Activated CD4-positive, alpha-beta T cell treated with anti-CD3 and anti-CD28 coated beads, Interleukin-2, amount 10 ng/mL, durations not matched to agents 7 days and 5 days (primary cell): ENCODE measurements at places on chromosomes 6 and 20. TPM values are rescaled to one million over a fixed set of nuclear protein-coding genes. Genes with fewer than 3 reads are reported as not detected.
A peak's percentile ranks its signal among the peaks of the same experiment; 100 is the strongest.

- H3K4me3 ChIP-seq, result peak within 1 kb of the TSS; percentile 47
- H3K4me1 ChIP-seq, result peaks cover 3% of the 10 kb centered on the region
- H3K36me3 ChIP-seq, result peaks cover 2% of the 10 kb centered on the region
These were observed at the start of gene PLCB4 for GRCh38 chr20:9068841-9069663. Gene PLCB4 (plus strand): TSS chr20:9069087. CDS start chr20:9307815, 238,728 bp downstream.

DNA sequence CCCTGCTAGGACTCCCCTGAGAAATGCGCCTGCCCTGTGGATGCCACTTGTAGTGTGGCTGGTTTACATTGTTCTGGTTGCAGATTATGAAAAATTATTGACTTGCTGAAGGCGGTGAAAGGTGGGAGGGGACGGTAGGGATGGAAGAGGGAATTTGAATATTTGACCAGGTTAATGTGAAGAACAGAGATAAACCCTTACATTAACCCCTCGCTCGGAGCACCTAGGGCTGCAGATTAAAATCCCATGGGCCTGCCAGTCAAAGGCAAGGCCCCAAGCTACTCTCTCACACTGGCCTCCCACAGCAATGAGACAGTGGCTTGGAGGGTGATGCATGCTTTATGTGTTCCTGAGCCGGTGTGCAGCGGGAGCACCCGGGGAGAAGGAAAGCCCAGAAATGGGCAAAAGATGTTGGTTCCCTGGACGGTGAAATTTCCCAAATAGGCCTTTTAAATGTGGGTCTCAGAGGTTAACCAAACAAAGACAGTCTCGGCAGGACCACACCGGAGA lies 2.5 kb downstream of the FOXF2 start:
- H3K27me3 ChIP-seq, result peaks cover 79% of the 10 kb centered on the region
- H3K27ac ChIP-seq, result no peak overlapping the region
- DNase-seq, result no peak

GRCh38 chr6:122061855-122062254 lies 337.6 kb upstream of the HSF2 start:
- no peak for DNase-seq
- H3K4me3 ChIP-seq, result no peak overlapping the region
- no peaks in the 10 kb centered on the region for H3K27me3 ChIP-seq
- H3K4me1 ChIP-seq, result no peaks in the 10 kb centered on the region
- H3K36me3 ChIP-seq, result no peaks in the 10 kb centered on the region

GRCh38 chr20:25040438-25040831 lies 17.5 kb downstream of the ACSS1 start:
- no peak for DNase-seq
- peaks cover 5% of the 10 kb centered on the region for H3K36me3 ChIP-seq
- peaks cover 62% of the 10 kb centered on the region for H3K4me1 ChIP-seq
- no peaks in the 10 kb centered on the region for H3K27me3 ChIP-seq
- H3K27ac ChIP-seq, result no peak overlapping the region

DNA sequence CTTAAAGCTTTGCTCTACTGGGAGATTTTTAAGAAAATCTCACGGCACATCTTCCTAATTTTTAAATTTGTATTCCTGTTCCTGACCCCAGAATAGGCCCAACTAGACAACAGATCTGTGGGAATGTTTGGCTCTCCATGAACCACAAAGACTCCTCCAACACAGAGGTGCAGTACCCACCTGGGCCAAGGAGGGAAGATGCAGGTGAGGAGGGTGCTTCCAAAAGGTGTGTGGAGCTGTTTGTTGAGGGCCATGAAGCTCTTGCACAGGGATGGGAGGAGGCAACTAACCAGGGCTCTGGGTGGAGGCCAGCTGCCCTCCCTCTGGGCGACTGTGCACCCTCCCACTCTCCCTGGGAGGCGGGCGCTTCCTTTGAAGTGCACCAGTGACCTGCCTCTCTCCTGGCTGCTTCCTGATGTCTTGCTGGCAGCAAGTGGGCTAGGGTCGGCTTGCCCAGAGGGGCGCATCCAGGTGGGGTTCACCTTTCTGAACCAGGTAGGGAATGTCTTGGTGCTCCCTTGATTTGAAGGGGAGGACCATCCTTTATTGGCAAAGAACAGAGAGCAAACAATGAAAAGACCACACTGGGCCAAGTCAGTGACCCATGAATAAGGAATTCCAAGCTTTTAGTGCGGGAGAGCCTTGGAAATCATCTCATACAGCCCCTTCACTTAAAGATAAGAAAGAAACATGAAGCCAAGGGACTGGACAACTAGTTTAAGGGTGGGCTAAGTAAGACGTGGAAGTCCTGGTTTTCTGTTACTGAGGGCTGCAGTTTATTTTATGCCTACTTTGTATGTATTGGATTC lies 76.0 kb downstream of the ANKRD6 start:
- peaks cover 3% of the 10 kb centered on the region for H3K27me3 ChIP-seq
- H3K36me3 ChIP-seq, result no peaks in the 10 kb centered on the region
- H3K27ac ChIP-seq, result no peak overlapping the region
- H3K4me1 ChIP-seq, result no peaks in the 10 kb centered on the region

DNA sequence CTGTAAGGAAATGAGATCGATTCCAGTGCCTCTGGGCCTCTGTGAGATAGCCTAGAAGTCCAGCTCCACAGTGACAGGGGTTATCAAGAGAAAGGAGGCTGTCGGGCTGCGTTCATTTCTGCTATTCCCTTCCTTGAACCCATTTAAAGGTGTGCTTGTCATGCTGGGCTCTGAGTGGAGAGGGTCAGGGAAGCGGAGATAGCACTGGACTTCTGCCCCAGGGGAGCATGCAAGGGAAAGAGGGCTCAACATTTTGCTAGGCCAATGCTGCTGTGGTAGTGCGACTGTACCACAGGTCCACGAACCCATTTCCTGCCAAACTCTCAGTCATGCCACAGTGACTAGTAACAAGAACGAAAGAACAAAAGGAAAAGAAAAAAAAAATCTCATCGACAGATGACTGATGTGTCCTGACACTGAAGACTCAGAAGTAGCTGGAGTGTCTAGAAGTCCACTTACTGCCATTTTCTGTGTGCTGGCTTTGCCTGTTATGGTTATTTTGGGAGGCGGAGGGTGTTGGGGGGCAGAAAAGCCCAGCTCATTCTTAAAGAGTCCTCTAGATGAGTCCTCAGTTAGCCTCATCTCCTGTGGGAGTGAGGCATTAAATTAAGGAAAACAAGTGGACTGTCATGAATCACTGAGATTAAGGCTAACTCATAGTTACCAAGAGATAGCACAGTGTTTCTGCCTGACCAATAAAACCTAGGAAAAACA lies 8.1 kb downstream of the NEDD9 start:
- H3K4me1 ChIP-seq, result peaks cover 74% of the 10 kb centered on the region
- H3K27ac ChIP-seq, result peak overlapping the region; percentile 93
- peak; percentile 67 for DNase-seq
- H3K36me3 ChIP-seq, result peaks cover 54% of the 10 kb centered on the region
- H3K4me3 ChIP-seq, result peak overlapping the region; percentile 54
- H3K27me3 ChIP-seq, result no peaks in the 10 kb centered on the region

DNA sequence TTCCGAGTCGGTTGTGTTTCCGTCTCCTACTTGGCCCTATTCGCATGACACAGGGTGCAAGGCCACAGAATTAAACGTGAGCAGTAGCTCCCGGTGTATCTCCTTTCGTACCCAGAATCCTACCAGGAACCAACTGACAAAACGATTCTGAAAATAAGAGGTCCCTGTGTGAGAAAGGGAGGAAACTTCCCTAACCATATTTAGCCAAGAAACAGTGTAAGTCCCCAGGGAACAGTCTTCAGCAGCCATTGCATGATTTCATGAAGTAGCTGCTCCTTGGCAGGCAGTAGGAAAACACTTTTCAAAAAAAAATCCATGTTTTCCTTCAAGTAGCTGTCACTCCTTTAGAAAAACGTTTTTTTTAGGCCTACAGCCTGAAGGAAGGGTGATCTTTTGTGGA lies 46.9 kb downstream of the PDE10A start:
- no peak overlapping the region for H3K4me3 ChIP-seq
- no peaks in the 10 kb centered on the region for H3K4me1 ChIP-seq
- H3K27me3 ChIP-seq, result no peaks in the 10 kb centered on the region
- H3K36me3 ChIP-seq, result no peaks in the 10 kb centered on the region
- H3K27ac ChIP-seq, result no peak overlapping the region

- no peaks in the 10 kb centered on the region for H3K36me3 ChIP-seq
- no peak overlapping the region for H3K27ac ChIP-seq
- no peaks in the 10 kb centered on the region for H3K27me3 ChIP-seq
- H3K4me1 ChIP-seq, result no peaks in the 10 kb centered on the region
- H3K4me3 ChIP-seq, result no peak overlapping the region
These were observed 898.0 kb upstream of the EYS start for GRCh38 chr6:66605011-66605410.

- peaks cover 7% of the 10 kb centered on the region for H3K4me1 ChIP-seq
- H3K27me3 ChIP-seq, result no peaks in the 10 kb centered on the region
- H3K27ac ChIP-seq, result no peak overlapping the region
- no peak for DNase-seq
- no peaks in the 10 kb centered on the region for H3K36me3 ChIP-seq
These were observed 37.4 kb downstream of the JAG1 start for GRCh38 chr20:10636326-10636818.

DNA sequence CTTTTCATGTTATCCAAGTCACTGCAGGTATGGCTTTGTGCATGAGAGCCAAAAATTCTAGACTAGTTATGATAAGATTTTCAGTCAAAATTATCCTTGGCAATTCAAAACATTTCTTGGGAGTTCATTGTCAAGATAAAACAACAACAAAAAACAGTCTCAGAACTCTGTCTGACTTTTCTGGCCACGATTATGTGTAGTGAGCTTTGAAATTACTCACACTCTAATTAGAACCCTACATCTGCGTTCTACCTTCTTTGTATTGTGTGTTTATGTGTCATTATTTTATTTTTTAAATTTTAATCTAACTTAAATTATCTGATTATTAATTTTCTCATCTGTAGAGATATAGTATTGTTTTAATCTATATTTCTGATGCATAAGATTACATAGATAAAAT lies 459.2 kb downstream of the FRK start:
- no peaks in the 10 kb centered on the region for H3K27me3 ChIP-seq
- no peaks in the 10 kb centered on the region for H3K36me3 ChIP-seq
- H3K4me1 ChIP-seq, result no peaks in the 10 kb centered on the region

DNA sequence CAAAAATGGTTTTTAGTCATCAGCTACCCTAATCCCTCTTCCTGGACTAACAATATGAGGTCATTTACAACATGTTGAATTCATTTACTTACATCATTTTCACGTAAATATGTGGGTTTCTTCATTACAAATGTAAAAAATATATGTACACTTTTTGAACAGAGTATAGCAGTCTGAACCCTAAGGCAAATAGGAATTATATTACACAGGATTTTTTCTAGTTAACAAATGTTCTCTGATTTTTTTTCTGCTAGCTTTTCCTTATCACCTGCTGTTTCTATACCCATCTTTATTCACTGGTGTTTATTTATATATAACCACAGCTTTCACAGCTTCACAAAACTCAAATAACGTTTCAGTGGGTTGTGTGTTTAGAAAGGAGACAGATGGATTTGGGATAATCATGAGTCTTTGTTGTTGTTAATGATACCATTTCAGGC lies 21.0 kb upstream of the CD2AP start:
- peaks cover 4% of the 10 kb centered on the region for H3K27me3 ChIP-seq
- DNase-seq, result no peak
- H3K4me1 ChIP-seq, result peaks cover 6% of the 10 kb centered on the region
- H3K27ac ChIP-seq, result no peak overlapping the region

- H3K4me3 ChIP-seq, result peak overlapping the region; percentile 30
- peaks cover 81% of the 10 kb centered on the region for H3K4me1 ChIP-seq
- no peak for DNase-seq
- peaks cover 84% of the 10 kb centered on the region for H3K36me3 ChIP-seq
- no peaks in the 10 kb centered on the region for H3K27me3 ChIP-seq
These were observed 15.2 kb downstream of the DEF6 start for GRCh38 chr6:35312807-35313206.

DNA sequence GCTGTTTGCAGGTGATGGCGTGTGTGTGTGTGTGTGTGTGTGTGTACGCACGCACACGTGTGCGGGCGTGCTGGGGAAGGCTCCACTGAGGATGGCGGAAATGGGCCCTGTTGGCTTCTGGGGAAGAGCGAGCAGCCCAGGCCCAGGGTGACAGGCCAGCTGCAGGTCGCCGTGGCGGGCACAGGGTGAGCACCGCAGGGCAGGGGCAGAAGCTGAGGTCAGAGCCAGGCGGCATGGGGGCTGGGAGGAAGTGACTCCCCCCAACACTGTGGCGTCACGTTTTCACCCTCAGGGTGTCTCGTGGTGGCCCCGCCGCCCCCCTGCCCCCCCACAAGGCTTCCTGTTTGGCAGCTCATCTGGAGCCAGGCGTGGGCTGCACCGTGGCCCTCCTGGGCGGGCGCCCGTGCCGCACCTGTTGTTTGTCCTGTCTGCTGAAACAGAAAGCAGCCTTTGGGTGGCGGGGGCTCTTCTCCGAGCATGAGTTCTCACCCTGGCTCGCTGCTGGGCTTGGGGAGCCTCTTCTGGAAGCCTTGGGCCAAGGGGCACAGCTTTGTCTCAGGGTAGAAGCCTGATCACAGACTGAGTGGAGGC lies 7.1 kb downstream of the RBM38 start:
- peak overlapping the region; percentile 97 for H3K27ac ChIP-seq
- no peaks in the 10 kb centered on the region for H3K27me3 ChIP-seq
- H3K4me1 ChIP-seq, result peaks cover 97% of the 10 kb centered on the region

GRCh38 chr6:11282245-11282644 lies 49.8 kb upstream of the NEDD9 start:
- H3K4me3 ChIP-seq, result no peak overlapping the region
- H3K27me3 ChIP-seq, result no peaks in the 10 kb centered on the region
- DNase-seq, result no peak

DNA sequence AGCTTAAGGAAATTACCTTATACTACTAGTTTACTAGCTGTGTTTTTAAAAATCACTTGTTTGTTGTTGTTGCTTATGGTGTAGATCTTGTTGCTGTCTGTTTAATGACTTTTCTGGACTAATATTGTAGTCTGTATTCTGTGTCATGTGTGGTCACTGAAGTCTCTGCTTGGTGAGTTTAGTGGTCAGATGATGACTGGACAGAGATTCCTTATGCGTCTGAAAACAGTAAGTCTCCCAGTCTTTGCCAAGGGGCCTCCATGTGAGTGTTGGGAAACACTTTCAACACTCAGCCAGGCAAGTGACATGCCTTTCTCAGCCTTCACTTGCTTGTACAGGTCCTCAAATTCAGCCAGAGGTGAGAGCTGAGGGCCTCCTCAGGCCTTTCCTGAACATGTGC lies 256.9 kb upstream of the RNF24 start:
- DNase-seq, result no peak
- H3K4me3 ChIP-seq, result no peak overlapping the region
- peaks cover 10% of the 10 kb centered on the region for H3K27me3 ChIP-seq
- H3K4me1 ChIP-seq, result no peaks in the 10 kb centered on the region

GRCh38 chr20:37520419-37520955 lies 563 bp upstream of the NNAT start:
- no peak overlapping the region for H3K27ac ChIP-seq
- DNase-seq, result no peak
- H3K36me3 ChIP-seq, result peaks cover 13% of the 10 kb centered on the region
- H3K4me3 ChIP-seq, result peak overlapping the region; percentile 56
- peaks cover 32% of the 10 kb centered on the region for H3K4me1 ChIP-seq

- H3K27me3 ChIP-seq, result peaks cover 9% of the 10 kb centered on the region
- no peak overlapping the region for H3K27ac ChIP-seq
- no peaks in the 10 kb centered on the region for H3K36me3 ChIP-seq
- peaks cover 9% of the 10 kb centered on the region for H3K4me1 ChIP-seq
- H3K4me3 ChIP-seq, result no peak overlapping the region
These were observed 108.0 kb downstream of the PPP1R14C start for GRCh38 chr6:150250826-150251225.

Gene SLC23A2
- 18.1 TPM for total RNA-seq

Gene KCNK15
- total RNA-seq, result not detected

Gene BPIFB2
- total RNA-seq, result not detected

Gene KCNG1
- not detected for total RNA-seq

Gene LTV1
- 25.1 TPM for total RNA-seq

Gene KHDRBS2
- total RNA-seq, result not detected

Gene IRF4
- 111 TPM for total RNA-seq

Gene MICB
- total RNA-seq, result 55.7 TPM

Gene EMILIN3
- total RNA-seq, result not detected

Gene CLIC5
- 3.7 TPM for total RNA-seq

Gene PPIL4
- total RNA-seq, result 20.1 TPM

Gene FILIP1
- total RNA-seq, result 0.04 TPM
